Activated CD8-positive, alpha-beta T cell treated with anti-CD3 and anti-CD28 coated beads for 36 hours (primary cell): ENCODE measurements at places on chromosomes 6 and 20. TPM values are rescaled to one million over a fixed set of nuclear protein-coding genes. Genes with fewer than 3 reads are reported as not detected.

The GZF1 gene
- total RNA-seq: 11.8 TPM

The SIRPD gene
- not detected for total RNA-seq

The TBXT gene
- total RNA-seq: not detected

The PPP1R14C gene
- 0.86 TPM for total RNA-seq

The FAM217A gene
- total RNA-seq: not detected

The SLC17A2 gene
- total RNA-seq: not detected

The ZNF311 gene
- 0.31 TPM for total RNA-seq

The LY6G5C gene
- total RNA-seq: 2.3 TPM

The ENPP5 gene
- total RNA-seq: 0.40 TPM

The GCNT2 gene
- 2.3 TPM for total RNA-seq

The BPI gene
- total RNA-seq: not detected

The HMGCLL1 gene
- not detected for total RNA-seq

The SMOC2 gene
- not detected for total RNA-seq

The WFDC12 gene
- not detected for total RNA-seq

The PHF3 gene
- total RNA-seq: 50.3 TPM

The NOTCH4 gene
- total RNA-seq: 1.2 TPM

The MAP3K5 gene
- total RNA-seq: 4.6 TPM

The HUS1B gene
- total RNA-seq: 1.0 TPM

The GABRR1 gene
- total RNA-seq: not detected
